Urothelium cell line (cell line): ENCODE measurements at places on chromosomes 6 and 20.
A peak's percentile ranks its signal among the peaks of the same experiment; 100 is the strongest.

DNA sequence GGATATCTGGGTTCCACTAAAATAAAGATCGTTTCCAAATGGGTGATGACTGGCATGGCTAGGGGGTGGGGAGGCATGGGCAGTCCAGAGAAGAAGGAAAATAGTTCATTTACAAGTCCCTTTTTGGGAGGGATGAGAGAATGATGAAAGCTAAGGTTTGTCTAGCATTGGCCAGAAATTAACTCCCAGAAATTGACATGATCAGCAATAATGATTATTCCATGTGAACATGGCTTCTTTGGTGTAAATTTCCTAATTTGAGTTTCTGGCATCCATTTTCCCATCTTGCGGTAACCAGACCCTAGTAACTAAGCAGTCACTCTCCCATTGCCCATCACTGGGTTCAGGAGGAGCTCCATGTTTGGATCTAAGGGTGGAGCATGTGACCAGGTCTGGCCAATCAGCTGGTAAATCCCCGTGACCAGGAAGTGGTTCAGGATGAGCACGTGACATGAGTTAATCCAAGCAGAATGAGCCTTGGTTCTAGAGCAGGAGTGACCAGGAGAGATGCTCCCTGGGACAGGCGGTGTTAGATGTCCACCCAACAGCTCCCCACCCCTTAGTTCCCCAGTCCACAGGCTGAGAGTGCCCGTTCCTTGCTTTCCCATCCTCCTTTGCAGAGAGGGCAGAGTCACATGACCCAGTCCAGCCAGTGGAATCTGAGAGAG, 512.7 kb downstream of the PREX1 start:
- no peak for DNase-seq

DNA sequence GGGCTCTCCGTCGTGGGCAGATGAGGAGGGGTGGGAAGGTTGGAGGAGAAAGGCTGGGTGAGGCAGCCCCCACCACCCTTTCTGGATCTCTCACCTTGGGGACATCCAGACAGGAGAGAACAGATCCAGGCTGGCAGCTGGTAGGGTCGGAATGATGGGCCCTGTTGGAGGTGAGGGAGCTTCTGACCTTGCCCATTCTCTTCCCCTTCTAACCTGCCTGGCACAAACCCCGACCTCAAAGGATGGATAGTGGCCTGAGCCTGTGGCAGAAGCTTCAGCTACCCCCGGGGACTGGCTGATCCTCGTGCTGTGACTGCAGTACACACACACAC, 6.0 kb upstream of the NPBWR2 start:
- DNase-seq = no peak

DNA sequence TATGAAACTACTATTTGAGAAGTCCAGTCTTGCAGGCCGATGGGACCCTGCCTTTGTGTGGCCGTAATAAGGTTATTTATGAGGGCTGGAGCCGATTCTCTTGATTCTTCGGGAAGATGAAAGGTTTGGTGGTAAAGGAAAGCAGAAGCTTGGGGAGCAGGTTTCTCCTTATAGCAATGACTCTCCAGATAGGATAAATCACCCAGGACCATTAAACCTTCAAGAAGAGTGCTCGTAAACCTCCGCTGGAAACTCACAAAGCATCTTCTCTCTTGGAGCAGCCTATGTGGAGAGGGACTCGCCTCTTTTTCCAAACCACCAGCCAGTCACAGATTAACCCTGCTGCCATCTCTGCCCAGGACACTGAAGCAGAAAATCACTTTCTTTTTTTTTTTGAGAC, 69.6 kb upstream of the SALL4 start:
- no peak for DNase-seq

- no peak for DNase-seq
Observed at GRCh38 chr6:109194880-109195279, 99.6 kb downstream of the CEP57L1 start.

DNA sequence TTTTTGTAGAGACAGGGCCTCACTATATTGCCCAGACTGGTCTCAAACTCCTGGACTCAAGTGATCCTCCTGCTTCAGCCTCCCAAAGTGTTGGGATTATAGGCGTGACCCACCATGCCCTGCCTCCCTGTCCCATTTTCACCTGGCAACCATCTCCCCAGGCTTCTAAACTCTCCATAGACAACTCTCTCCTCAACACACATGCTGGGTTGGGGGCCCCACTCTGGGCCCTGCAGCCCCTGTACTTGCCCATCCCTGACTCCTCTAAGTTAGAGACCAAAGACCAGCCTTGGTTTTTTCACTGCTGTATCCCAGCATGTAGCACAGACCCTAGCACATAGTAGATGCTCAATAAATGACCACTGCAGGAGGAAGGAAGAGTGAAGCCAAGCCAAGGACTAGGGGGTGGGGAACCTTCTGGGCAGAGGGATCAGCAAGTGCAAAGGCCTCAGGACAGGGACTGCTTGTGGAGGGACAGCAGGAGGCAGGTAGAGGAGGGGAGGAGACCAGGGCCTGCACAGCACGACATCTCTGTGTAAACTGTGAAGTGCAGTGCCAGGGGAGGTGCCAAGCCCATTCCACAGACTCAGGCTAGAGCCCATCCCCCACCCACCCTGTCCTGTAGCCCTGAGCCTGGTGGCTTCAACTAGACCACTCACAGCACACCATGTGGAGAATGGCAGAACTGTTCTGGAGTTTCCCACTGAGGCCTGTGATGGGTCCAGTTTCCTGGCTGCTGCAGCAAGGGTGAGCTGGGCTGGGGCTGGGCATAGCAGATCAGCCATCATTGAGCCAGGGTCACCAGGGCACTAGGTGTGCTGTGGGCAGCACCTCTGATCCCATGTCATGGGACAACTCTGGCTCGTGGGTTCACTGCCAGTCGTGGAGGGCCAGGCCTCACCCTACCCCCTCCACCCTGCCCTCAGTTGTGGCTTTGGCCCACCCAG, 3.4 kb upstream of the SRC start:
- DNase-seq = no peak

- no peak for DNase-seq
Observed at GRCh38 chr6:142958343-142958742, 13.4 kb upstream of the HIVEP2 start.

GRCh38 chr6:31776989-31777666, at the start of gene VWA7:
TSS of gene VWA7 (minus strand) at chr6:31777328. CDS start at chr6:31776779, 549 bp downstream.
- DNase-seq = peak; percentile 90

- DNase-seq = no peak
Observed at GRCh38 chr6:40695750-40696415, 108.7 kb upstream of the LRFN2 start.

DNA sequence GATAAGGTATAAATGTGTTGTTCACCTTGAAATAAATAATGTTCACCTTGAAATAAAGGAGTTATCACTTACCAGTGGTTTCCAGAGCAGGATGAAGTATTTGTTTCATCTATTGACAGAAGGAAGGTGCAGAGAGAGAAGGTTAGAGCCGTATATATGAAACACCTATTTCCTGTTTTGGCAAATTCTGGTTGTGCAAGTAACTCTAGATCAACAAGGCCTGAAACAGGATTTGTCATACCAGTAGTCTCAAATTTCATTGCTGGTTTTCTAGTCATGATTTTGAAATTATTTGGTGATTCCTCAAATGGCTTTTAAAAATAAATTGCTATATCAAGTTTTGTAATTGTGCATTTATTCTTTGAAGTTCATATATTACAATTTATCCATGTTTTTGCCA, at the start of gene CRISP3:
Gene CRISP3 (minus strand): TSS at position 130 of the 400 bp plus-strand sequence. CDS start 21 bp downstream, at position 109.
- no peak for DNase-seq

- DNase-seq = peak; percentile 17
Observed at GRCh38 chr6:122580737-122581136, 29.5 kb upstream of the PKIB start.
